ENCODE measurements at places on chromosomes 11 and 22. TPM values are rescaled to one million over a fixed set of nuclear protein-coding genes. Genes with fewer than 3 reads are reported as not detected.

GRCh38 chr22:49850021-49850911 lies 3.4 kb upstream of the ZBED4 start:
- no peak for DNase-seq

- no peak for DNase-seq
Measured at GRCh38 chr11:61142424-61142823, 18.8 kb downstream of the VPS37C start.

DNA sequence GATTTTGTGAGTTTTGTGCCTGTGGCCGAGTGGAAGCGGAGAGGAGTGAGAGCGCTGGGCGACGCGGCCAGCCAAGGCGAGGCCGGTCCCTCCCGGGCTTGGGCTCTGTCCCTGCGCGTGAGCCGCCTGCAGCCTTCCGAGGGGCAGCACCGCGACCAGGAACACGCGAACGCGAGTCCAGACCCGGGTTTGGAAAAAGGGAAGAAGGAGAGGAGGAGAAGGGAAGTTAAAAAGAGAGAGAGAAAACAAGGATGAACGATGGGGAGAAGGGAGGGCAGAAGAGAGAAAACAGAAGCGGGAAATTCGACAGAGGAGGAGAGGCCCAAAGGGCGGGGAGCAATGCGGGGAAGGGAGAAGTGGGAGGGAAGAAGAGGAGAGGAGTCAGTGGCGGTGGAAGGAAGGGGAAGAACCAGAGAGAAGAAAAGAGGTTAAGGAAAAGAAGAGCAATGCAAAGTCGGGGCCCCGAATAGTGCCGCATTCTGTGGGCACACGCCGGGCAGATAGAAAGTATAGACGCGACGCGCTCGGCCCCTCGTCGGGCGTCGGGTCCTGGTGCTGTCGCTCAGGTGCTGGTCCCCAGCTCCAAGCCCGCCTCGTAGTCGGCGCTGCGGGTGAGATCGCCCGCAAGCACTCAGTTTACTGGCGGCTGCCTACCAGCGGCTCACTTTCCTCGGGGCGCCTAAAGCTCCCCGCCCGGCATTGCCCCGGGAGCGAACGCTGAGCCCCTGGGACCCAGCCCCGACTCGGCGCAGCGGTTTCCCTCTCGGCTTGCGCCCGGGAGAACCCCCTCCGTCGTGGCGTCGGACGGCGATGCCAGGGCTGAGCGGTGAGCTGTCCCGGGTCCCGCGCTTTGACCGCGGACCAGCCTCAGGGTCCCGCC lies 2.8 kb upstream of the BARX2 start:
- DNase-seq: no peak

DNA sequence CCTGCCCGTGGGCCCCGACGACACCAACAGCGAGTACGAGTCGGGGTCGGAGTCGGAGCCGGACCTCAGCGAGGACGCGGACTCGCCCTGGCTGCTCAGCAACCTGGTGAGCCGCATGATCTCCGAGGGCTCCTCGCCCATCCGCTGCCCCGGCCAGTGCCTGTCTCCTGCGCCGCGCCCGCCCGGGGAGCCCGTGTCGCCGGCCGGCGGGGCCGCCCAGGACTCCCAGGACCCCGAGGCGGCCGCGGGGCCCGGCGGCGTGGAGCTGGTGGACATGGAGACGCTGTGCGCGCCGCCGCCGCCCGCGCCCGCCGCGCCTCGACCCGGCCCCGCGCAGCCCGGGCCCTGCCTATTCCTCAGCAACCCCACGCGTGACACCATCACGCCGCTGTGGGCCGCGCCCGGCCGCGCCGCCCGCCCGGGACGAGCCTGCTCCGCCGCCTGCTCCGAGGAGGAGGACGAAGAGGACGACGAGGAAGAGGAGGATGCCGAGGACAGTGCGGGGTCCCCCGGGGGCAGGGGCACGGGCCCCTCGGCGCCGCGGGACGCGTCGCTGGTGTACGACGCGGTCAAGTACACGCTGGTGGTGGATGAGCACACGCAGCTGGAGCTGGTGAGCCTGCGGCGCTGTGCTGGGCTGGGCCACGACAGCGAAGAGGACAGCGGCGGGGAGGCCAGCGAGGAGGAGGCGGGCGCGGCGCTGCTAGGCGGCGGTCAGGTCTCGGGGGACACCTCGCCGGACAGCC lies 3.8 kb downstream of the MAPK8IP2 start:
- no peak for DNase-seq

The MCAT gene
- total RNA-seq: 34.8 TPM

- DNase-seq: no peak
Measured at GRCh38 chr11:110409174-110409573, 20.6 kb upstream of the FDX1 start.

The C22orf42 gene
- not detected for total RNA-seq
